T-helper 17 cell (primary cell): ENCODE measurements at places on chromosomes 2 and 18.

DNA sequence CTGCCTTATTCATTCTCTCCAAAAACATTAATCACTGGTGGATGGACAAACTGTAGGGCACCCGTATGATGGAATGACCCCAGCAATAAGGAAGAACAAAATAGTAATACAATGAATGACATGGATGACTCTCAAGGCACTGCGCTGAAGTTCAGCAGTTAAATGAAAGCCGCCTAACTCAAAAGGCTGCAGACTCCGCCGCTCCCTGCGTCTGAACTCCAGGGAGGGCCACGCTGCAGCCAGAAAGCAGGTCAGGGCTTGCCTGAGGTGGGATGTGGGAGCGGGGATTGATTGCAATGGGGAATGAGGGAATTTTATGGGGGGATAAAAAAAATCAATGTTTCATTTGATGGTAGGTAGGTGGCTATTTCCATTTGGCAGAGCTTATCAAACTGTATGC, 86.5 kb upstream of the LAPTM4A start:
- no peak for DNase-seq

DNA sequence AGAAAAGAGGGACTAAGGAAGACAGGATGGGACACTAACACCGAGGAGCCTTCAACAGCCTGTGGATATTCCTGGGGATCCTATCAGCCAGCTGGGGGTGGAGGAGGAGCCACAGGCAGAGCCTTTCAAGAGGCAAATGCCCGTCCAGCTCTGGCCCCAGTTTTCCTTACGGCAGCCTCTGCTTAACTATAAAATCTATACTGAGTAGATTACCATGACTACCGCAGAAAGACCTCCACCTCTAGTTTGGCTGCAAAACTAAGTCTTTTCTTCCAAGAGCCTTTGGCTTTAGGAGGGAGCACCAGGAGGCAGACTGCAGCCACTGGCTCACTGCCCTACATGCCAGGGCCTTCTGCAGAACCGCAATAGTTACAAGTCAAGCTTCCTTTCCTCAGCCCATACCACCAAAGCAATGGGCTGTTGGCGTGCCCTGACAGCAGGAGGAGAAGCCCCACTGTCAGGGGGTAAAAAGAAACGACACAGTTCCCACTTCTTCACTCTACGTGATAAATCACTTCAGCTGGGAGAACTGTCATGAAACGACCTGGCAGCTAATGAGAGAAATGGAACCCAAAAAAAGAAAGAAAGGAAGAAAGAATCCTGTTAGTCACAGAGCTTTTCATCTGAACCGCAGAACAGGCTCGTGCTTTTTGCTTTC, 25.1 kb upstream of the CREB1 start:
- DNase-seq = no peak

DNA sequence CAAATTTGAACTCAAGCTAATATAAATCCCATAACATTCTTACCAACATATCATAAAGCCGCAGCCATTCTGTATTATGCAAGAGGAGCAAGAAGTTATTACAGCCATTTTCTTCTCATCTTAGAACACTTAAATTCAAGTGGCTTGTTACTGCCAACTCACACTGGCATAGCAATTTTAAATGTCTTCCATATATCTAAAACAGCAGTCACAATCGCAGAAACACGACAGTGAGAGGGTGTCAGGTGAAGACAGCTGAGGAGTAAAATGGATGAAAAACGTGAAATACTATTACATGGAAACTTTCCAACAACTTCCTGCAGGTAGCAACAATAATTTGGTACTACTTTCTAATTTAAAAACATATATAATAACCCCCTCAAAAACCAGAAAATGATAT, 17.9 kb downstream of the PPP3R1 start:
- DNase-seq = no peak

- no peak for DNase-seq
Measured at GRCh38 chr2:96163768-96164429, 18.7 kb upstream of the DUSP2 start.
